ENCODE measurements at places on chromosomes 2 and 18.
A peak's percentile ranks its signal among the peaks of the same experiment; 100 is the strongest.

GRCh38 chr2:128550389-128550788 lies 231.7 kb upstream of the HS6ST1 start:
- DNase-seq, result no peak

GRCh38 chr2:197198890-197199289 lies 111.7 kb downstream of the ANKRD44 start:
- peak; percentile 78 for DNase-seq

DNA sequence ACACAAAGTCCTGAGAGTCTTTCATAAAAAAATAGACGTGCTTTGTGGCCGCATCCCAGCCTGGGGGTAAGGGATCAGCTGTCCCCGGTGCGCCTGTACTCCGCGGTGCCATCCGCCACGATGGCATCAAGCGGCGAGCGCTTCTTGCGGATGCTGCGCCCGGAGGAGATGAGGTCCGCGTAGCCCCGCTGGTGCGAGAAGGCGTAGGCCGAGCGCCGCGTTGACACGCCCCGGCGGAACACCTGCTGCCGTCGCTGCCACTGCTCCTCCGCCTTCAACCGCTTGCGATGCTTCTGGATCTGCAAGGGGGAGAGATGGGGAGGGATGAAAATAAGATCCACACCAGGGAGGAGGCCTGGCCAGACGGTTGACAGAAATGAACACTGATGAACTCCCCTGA lies 26.8 kb upstream of the NARS1 start:
- no peak for DNase-seq

- no peak for DNase-seq
These were observed 416.6 kb upstream of the MEX3C start for GRCh38 chr18:51614033-51614432.

DNA sequence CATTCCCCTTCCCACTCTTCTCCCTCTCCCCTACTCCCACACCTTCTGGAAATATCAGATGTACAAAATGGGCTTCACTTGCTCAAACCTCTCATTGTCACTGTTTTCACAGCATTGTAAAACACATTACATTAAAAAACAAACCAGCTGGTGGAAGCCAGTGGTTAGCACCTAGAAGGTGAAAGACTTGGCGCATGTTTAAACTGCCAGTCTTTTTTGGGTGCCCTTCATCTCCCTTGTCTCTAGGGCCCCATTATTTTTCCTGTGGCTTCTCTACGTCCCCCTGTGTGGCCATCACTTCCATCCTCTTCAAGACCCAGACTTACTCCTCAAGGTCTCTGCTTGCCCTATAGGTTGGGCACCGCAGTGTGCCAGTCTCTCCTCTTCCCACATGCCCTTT lies 34.9 kb downstream of the MGAT5 start:
- DNase-seq, result peak; percentile 12

- DNase-seq, result no peak
These were observed 734.5 kb upstream of the ACVR2A start for GRCh38 chr2:147110317-147110716.

DNA sequence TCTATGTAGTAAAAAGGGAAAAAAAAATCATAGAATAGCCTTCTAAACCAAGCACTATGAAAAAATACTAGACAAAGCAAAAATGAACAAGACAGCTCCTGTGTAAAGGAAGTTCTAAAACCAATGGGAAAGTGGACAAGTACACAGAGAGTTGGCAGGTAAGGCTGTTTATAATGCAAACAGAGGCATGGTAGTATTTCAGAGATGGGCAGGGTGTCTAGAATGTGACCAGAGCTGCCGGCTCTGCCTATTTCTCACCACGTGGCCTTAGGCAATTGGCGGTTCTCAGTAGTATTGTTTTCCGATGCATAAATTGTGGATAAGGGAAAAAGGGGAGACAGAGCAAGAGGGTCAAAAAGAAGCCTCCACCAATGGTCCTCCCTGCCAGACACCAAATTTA lies 173.6 kb downstream of the ANKRD30B start:
- no peak for DNase-seq

DNA sequence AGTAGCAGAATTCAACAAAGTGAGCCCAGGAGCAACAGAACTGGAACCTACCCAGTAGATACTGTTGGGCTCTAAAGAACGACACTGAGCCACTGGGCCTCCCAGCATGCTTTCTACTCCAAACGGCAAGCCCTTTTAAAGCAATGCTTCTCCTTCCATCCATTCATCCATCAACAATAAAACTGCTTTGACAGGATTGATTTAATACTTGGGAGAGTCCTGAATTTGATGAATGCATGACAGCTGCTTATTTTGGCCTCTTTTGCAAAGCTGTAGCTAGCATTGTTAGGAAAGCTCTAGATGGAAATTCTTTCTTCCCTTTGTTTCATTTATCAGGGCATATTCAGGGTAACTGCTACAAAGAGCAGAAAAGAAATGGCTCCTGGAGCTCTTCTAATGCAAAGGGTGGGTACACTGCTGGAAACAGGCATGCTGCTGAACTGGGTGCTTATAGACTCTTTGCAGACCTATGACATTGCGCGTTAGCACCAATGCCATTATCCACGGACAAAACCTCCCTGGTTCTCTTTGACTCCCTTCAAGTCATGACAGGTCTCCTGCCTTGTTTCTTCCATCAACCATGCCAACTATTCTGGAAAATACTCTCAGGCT lies 138.4 kb upstream of the HNRNPA3 start:
- no peak for DNase-seq

GRCh38 chr2:47218066-47218581 lies 63.0 kb upstream of the STPG4 start:
- no peak for DNase-seq

DNA sequence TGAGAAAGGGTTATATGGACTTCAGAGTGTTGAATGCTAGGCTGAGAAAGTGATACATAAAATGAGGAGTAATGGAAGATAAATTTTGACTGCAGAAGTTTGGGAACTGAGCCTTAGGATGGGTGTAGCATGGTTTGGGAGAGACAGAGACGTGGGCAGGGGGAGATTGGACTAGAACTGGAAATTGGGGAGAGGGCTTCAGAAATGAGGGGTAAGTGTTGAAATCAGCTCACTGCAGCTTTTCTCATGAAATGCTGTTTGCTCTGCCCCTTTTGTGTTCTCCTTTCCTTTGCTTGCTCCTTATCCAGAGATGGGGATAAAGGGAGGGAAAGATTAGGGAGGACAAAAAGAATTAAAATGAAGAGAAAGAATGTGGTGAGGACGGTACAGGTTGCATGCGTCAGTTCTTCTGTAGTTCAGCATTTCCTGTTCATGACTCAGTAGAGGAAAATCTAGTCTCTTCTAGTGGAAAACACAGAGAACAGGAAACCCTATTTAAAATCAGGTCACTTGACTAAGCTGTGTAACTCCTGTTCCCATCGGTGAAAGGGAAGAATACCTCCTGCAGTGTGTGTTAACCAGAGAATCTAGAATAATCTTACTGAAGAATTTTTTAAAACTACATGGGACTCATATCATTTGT lies 105.6 kb downstream of the CRIM1 start:
- DNase-seq, result no peak

DNA sequence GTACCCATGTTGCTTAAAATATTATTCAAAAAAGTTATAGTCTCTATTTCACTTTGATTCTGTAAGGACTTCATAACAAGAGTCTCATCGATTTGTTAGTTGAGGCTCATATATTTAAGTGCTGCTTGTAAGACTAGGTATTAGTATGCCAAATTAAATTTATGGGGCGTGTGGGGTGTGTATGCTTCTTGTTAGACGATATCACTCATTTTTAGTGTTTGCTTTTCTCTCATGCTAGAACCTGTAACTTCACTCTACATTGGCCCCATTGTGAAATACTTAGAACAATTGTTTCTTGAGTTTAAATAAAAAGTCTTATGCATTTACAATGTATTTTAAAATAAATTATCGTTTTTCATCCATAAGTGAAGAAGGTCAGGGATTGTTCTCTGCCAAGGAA lies 63.6 kb downstream of the CTNNA2 start:
- no peak for DNase-seq

GRCh38 chr2:2181493-2181892 lies 149.6 kb downstream of the MYT1L start:
- no peak for DNase-seq

- no peak for DNase-seq
These were observed 18.9 kb downstream of the SALL3 start for GRCh38 chr18:78998371-78999071.
